ENCODE measurements at places on chromosomes 12 and 14.
A peak's percentile ranks its signal among the peaks of the same experiment; 100 is the strongest.

GRCh38 chr14:68097727-68098126 lies 278.1 kb downstream of the RAD51B start:
- DNase-seq = no peak

GRCh38 chr12:62435303-62436163 lies 31.1 kb upstream of the MON2 start:
- peak; percentile 59 for DNase-seq

DNA sequence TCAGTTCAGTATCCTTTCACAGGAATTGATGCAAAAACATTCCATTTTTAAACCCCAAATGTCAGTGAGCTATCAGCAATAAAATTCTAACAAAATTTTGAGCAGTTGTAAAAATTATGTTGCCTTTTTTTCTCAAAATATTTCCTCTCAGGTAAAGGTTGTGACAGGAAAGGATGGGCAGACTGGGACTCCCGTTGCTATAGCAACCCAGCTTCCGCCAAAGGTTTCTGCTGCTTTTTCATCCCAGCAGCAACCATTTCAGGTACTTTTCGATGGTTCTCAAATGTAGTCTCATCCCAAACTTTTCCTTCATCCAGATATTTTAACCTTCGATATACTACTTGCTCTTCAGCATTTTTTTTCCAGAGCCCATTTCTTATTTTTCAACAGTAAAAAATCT lies 13.6 kb downstream of the EP400 start:
- no peak for DNase-seq

DNA sequence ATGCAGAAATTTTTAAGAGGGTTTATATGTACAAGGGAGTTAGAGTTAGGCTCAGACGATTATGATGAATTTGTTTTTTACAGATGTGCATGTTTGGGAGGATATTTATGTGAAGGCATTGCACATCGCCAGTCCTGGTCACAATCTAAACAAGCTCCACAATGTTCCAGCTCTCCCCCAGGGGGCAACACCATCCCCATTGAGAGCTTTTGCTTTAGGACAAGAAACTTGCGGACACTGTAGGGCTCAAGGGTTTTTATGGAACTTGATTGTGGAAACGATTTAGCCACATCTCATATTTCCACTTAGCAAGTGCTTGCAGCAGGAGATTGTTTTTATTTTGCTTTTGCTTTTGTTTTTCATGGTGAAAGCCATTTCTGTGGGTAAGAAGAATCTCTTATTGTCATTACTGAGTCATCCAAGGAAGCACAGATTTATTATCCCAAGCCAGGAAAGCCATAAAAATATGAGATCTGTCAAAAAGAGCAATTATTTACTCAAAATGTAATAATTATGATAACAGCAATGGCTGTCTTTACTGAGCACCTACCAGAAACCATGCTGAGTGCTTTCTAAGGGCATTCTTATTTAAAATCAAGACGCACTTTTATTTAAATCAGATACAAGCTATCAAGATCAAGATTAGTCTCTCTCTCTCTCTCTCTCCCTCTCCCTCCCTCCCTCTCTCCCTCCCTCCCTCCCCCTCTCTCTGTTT lies 276.7 kb upstream of the SRRM4 start:
- no peak for DNase-seq

DNA sequence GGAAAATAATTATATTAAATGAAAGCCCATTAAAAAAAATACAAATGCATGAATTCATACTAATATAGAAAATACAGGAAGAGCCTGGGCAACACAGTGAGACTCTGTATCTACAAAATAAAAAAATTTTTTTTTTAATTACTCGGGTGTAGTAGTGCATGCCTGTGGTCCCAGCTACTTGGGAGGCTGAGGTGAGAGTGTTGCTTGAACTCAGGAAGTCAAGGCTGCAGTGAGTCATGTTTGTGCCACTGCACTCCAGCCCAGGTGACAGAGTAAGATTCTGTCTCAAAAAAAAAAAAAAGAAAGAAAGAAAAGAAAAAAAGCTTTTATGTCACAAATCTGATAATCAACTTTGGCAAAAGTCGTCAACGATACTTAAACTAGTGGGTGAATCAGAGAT lies 80.6 kb upstream of the PLEKHA5 start:
- DNase-seq = no peak
